ENCODE measurements at places on chromosomes 7 and 10. TPM values are rescaled to one million over a fixed set of nuclear protein-coding genes. Genes with fewer than 3 reads are reported as not detected.

DNA sequence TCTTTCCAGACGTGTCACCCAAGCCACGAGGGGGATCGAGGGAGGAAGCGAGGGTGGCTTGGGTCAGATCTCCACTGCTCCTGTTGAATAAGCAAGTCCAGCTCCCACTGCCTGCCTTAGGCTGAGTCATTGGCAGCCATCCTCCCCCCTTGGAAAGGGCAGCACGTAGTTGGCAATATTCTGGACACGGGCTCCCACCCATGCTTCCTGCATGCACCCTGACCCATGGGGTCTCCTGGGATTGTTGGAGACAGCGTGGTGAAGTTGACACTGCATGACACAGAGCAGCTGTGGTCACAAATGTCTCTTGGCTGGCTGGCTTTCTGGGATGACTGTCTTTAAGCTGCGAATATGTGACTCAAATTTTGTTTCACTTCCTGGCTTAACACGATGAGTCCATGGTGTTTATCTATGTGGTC is 11.2 kb downstream of the BTBD16 start:
- DNase-seq = no peak
- H3K27ac ChIP-seq = no peak overlapping the region
- no peaks in the 10 kb centered on the region for H3K4me1 ChIP-seq
- no peak overlapping the region for H3K4me3 ChIP-seq
- H3K36me3 ChIP-seq = no peaks in the 10 kb centered on the region

- no peaks in the 10 kb centered on the region for H3K36me3 ChIP-seq
- H3K27me3 ChIP-seq = no peaks in the 10 kb centered on the region
- H3K4me3 ChIP-seq = no peak overlapping the region
- no peaks in the 10 kb centered on the region for H3K4me1 ChIP-seq
- H3K27ac ChIP-seq = no peak overlapping the region
These were observed 40.5 kb upstream of the ZNF107 start for GRCh38 chr7:64625114-64626082.

DNA sequence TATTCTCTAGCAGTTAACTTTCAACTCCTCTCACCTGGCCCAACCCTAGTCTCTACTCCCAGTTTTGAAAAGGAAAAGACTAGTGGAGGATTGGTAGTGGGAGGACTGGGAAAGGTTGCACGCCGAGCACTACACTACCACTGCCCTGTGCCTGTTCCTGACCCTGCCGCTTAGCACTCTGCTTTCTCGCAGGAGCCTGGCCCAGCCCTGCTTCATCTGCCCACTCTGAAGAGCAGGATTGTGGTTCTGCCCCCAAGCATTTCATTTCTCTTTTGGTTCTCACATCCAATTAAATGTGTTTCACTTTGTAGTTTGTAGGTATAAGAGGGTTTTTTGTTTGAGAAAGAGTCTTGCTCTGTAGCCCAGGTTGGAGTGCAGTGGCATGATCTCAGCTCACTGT is 31.5 kb upstream of the RBM20 start:
- no peak overlapping the region for H3K27ac ChIP-seq
- H3K4me1 ChIP-seq = no peaks in the 10 kb centered on the region
- no peak for DNase-seq
- no peaks in the 10 kb centered on the region for H3K27me3 ChIP-seq
- H3K36me3 ChIP-seq = no peaks in the 10 kb centered on the region

DNA sequence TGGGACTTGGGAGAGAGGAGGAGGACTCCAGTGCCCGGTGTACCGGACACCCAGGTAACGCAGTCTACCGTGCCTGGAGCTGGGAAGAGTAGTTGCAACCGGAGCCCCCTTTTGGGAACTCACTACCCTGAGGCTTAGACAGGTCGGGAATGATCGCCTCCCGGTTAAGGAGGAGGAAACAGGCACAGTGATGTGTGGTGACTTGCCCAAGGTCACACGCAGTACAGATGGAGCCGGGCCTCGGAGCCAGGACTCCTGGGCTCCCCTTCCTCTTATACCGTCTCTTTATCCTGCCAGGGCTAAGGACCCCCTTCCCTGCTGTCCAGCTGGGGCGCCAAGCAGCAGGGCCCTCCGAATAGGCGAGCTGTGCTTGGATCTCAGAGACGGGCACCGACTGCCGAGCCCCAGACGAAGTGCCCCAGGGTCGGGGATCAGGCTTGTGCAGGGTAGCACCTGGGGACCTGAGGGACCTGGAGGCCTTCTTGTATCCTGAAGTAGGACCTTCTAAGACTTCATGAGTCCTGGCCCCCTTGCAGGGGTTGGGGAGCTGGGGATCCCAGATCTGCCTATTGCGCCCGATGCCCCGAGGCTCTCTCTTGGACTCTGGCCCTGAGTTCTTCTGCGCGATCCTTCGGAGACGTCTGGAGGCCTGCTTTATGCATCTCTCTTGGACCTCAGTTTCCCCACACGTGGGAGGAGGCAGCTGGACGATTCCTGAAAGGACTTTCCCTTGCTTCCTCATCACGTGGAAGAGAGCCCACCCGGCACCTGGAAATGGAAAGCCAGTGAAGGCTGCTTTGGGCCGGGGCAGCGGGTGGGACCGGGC is 767 bp upstream of the CYP26A1 start:
- DNase-seq = no peak
- H3K36me3 ChIP-seq = no peaks in the 10 kb centered on the region
- peaks cover 15% of the 10 kb centered on the region for H3K27me3 ChIP-seq
- no peak overlapping the region for H3K4me3 ChIP-seq
- H3K27ac ChIP-seq = no peak overlapping the region
- peaks cover 7% of the 10 kb centered on the region for H3K4me1 ChIP-seq

GRCh38 chr7:95334447-95334846 is 10.1 kb upstream of the PON1 start:
- H3K27me3 ChIP-seq = no peaks in the 10 kb centered on the region
- H3K36me3 ChIP-seq = no peaks in the 10 kb centered on the region
- H3K4me1 ChIP-seq = peaks cover 17% of the 10 kb centered on the region
- no peak for DNase-seq

GRCh38 chr7:78968951-78969350 is 484.5 kb downstream of the MAGI2 start:
- no peak for DNase-seq
- H3K4me1 ChIP-seq = no peaks in the 10 kb centered on the region
- no peaks in the 10 kb centered on the region for H3K36me3 ChIP-seq
- no peaks in the 10 kb centered on the region for H3K27me3 ChIP-seq
- H3K27ac ChIP-seq = no peak overlapping the region
- no peak overlapping the region for H3K4me3 ChIP-seq

- H3K4me1 ChIP-seq = no peaks in the 10 kb centered on the region
- H3K4me3 ChIP-seq = no peak overlapping the region
- H3K36me3 ChIP-seq = no peaks in the 10 kb centered on the region
- no peak overlapping the region for H3K27ac ChIP-seq
- DNase-seq = no peak
These were observed 13.6 kb downstream of the STEAP2 start for GRCh38 chr7:90225181-90225580.

DNA sequence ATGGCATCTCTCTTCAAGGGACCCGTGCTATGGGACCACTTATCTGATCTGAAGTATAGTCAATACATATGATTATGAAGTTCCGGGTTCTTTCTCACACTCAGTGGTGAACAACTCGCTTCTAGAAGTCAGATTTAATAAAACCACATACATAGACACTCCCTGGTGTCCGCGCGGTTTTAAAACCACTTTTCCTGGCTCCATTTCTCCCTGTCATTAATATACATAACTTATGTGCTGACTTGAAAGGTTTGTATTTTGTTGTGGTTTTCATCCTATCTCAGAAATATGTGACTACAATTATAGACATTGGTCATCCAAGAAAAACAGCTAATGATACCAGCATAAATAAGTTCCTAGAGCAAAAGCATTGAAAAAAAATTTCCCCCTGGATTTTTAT is 34.0 kb downstream of the SVIL start:
- peaks cover 2% of the 10 kb centered on the region for H3K27me3 ChIP-seq
- H3K4me3 ChIP-seq = no peak overlapping the region
- no peaks in the 10 kb centered on the region for H3K36me3 ChIP-seq
- no peak for DNase-seq

DNA sequence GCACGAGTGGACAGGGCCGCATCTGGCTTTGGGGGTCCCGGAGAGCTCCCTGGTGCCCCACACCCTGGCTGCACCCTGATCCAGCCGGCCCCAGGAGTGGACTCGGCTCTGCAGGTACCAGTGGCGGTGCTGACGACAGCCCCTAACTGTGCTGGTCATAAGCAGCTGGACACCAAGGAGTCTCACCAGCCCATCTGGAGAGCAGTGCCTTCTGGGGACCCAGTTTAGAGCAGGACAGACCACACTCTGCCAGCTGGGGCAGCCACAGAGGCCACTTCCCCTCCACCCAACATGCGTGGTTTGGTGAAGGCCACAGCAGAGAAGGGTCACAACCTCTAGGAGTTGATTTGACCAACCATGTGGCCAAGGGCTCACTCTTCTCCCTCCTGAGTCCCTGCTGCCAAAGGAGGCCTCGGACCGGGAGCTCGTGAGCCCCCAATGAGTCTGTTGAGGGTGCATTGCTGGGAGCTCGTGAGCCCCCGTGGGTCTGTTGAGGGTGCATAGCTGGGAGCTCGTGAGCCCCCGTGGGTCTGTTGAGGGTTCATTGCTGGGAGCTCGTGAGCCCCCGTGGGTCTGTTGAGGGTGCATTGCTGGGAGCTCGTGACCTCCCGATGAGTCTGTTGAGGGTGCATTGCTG is 16.0 kb upstream of the INPP5A start:
- no peak for DNase-seq
- H3K36me3 ChIP-seq = no peaks in the 10 kb centered on the region
- no peak overlapping the region for H3K4me3 ChIP-seq
- no peak overlapping the region for H3K27ac ChIP-seq

DNA sequence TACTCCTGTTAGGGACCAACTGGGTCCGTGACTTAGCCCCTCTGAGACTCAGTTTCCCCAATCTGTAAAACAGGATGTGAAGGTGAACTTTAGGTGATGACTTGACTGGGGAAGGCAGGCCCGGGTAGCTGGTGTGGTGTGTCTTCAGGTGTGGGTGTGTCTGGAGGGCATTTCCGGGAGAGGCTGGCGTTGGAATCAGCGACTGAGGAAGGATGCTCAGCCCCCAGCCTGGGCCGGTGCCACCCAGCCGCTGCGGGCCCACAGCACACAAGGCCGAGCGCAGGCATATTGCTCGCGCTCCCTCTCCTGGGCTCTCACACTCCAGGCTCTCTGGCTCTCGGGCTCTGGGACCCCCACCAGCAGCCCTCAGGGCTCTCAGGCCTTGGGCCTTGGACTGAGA is 31.7 kb upstream of the CNPY1 start:
- H3K27ac ChIP-seq = no peak overlapping the region
- H3K4me3 ChIP-seq = no peak overlapping the region
- DNase-seq = no peak
- H3K4me1 ChIP-seq = no peaks in the 10 kb centered on the region
- no peaks in the 10 kb centered on the region for H3K27me3 ChIP-seq

DNA sequence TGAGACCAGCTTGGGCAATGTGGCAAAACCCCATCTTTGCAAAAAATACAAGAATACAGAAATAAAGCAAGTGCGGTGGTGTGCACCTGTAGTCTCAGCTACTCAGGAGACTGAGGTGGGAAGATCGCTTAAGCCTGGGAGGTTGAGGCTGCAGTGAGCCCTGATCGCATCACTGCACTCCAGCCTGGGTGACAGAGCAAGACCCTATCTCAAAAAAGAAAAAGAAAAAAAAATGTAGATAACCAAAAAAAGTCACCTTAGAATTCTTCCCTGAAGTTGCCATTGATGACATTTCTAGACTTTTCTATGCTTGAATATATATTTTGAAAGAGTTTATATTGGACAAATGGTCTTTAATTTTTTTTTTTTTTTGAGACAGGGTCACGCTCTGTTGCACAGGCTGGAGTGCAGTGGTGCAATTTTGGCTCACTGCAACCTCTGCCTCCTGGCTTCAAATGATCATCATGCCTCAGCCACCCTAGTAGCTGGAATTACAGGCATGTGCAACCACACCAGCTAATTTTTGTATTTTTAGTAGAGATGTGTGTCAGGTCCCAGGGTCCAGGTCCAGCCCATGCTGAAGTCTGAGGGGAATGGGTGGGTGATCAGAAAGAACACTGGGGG is 35.1 kb upstream of the MTPAP start:
- H3K36me3 ChIP-seq = peaks cover 3% of the 10 kb centered on the region
- H3K4me3 ChIP-seq = no peak overlapping the region
- no peak overlapping the region for H3K27ac ChIP-seq
- peaks cover 7% of the 10 kb centered on the region for H3K27me3 ChIP-seq
- no peaks in the 10 kb centered on the region for H3K4me1 ChIP-seq

GRCh38 chr10:83038631-83039030 is 1100.7 kb upstream of the GHITM start:
- H3K27ac ChIP-seq = no peak overlapping the region
- H3K36me3 ChIP-seq = no peaks in the 10 kb centered on the region
- DNase-seq = no peak
- H3K27me3 ChIP-seq = no peaks in the 10 kb centered on the region
- no peak overlapping the region for H3K4me3 ChIP-seq

DNA sequence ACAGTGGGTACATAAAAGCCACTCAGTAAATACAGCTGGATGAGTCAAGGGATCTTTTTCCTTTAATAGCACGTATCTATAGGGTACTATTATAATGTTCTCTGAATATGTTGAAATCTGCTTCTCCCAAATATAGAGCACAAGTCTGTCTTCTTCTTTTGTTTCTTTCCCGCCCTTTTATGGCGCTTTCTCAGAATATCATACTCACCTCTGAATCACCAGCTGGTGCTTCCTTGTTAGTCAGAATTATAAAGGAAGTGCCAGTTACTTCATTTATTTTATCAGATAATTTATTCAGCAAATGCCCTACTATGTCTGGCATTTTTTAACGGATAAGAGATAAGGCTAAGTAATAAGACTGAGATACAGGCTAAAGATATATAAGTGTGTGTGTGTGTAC is 772.9 kb downstream of the SORCS3 start:
- H3K36me3 ChIP-seq = no peaks in the 10 kb centered on the region
- no peak overlapping the region for H3K27ac ChIP-seq

DNA sequence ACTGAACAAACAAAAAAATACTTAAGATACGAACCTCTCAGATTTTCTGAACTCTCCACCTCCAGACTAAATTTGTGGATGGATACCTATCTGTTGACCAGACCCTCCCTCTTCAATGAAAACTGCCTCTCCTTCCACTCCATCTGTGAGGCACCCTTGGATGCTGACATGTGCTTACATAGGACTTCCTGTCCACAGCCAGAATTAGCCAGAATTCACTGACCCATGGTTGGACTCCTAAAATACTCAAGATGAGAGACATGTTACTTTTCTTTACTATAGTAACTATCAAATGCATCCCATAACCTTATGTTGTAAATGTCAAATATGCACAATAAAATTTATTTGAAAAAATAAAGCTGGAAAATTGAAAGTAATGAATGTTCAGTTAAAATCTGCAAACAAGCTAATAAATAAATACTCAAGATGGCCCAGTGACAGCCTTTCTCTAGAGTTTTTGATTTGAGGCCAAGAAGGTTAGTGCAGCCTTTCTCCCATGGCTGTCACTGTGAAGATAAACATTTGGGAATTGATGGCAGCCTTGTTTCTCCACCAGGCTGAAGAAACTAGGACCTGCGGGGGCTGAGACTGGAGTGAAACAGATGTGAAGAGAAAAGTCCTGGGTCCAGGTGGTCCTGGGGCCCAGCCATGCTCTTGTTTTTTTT is 287.0 kb downstream of the ZEB1 start:
- H3K27me3 ChIP-seq = peaks cover 5% of the 10 kb centered on the region
- H3K4me1 ChIP-seq = peaks cover 12% of the 10 kb centered on the region
- H3K27ac ChIP-seq = no peak overlapping the region
- no peak for DNase-seq
- H3K36me3 ChIP-seq = no peaks in the 10 kb centered on the region

- H3K27me3 ChIP-seq = peaks cover 3% of the 10 kb centered on the region
- no peak overlapping the region for H3K27ac ChIP-seq
- DNase-seq = no peak
- H3K4me3 ChIP-seq = no peak overlapping the region
- peaks cover 7% of the 10 kb centered on the region for H3K4me1 ChIP-seq
These were observed 17.4 kb downstream of the HBP1 start for GRCh38 chr7:107186240-107186639.

AGBL3 gene
- polyA plus RNA-seq = 1.2 TPM

TWIST1 gene
- polyA plus RNA-seq = not detected

FKBP6 gene
- polyA plus RNA-seq = not detected

TRIM56 gene
- 1.5 TPM for polyA plus RNA-seq
